ENCODE measurements at places on chromosomes 3 and 15. TPM values are rescaled to one million over a fixed set of nuclear protein-coding genes. Genes with fewer than 3 reads are reported as not detected.

DNA sequence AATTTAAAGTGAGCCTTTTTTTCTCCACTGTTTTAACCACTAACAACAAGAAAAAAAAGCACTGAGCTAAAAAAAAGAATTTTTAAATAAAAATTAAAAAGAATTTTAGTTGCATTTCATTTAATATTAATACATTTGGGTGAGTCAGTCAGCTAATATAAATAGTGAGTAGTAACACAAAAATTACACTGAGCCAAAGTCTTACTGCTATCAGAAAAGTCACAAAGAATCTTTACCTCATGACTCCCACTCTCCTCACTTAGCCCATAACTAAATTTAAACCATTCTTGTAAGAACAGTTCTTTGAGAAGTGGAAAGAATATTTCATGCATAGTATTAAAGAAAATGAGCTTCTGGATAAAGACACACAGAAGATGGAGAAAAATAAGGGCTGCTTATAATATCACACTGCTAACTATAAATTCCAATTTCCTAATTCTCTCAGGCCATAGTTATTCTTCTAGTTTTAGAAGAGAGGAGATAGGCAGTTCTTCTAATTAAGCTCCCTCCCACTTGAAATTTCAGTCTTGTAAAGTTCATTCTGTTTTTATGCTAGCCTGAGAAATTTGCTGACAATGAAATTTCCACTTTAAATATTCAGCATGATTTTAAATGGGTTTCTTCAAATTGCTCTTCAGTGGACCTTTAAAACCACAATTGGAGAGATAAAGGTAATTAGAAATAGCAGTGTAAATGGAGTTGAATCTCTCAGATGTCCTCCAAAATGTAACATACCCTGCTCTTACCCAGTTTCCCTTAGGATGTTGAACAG is 17.6 kb downstream of the SHQ1 start:
- no peak for DNase-seq

- DNase-seq: no peak
Measured at GRCh38 chr3:14946236-14946635, 1.1 kb upstream of the NR2C2 start.

DNA sequence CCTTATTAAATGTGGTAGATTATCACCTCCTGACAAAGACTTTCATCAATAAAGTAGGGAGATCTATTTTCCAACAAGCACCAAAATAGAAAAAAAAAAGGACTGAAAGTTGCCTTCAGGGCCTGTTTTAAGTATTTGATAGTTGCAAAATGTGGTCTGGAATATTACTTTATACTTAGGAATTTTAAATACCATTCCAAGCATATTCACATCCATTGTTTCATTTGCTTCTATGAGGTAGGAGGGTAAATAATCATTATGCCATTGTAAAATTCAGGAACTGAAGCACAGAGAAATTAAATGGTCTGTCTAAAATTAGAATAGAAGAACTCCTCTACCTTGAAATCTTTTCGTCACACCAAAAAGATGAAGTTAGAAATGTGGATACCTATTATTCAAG is 110.0 kb downstream of the TMCC1 start:
- DNase-seq: no peak

DNA sequence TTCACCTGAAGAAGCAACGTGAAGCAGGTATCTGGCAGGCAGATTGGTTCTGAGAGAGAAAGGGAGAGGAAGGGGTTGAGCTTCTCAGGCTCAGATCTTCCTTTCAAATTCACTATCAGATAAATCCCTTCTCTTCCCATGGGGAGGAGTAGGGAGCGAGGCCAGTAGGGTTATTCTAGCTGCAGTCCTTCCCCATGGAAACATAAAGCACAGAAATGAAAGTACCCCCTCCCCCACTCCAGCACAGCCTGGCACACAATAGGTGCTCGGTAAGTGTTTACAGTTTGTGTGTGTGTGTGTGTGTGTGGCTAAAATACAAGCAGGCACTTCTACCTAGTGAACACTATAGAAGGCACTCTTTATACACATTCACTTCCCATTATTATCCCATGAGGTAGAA is 20.8 kb upstream of the VPS8 start:
- DNase-seq: no peak

GRCh38 chr15:72599855-72600464 is 54.5 kb upstream of the GOLGA6B start:
- DNase-seq: no peak

GRCh38 chr15:78046796-78047341 is 30.6 kb downstream of the TBC1D2B start:
- no peak for DNase-seq

DNA sequence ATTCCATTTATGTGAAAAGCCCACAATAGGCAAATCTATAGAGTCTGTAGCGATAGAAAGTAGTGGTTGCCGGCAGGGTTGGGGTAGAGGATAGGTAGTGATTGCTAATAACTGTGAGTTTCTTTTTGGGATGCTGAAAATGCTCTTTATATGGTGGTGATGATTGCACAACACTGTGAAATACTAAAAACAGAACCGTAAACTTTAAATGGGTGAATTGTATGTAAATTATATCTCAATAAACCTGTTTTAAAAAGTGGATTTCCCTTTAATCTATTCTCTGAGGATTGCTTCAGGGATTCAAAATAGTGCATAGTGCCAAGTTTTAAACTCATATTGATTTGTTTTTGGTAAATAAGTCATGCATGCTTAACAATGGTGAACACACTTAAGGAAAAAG is 140.2 kb downstream of the LPP start:
- DNase-seq: no peak

GRCh38 chr3:15753056-15753710 is 44.6 kb downstream of the ANKRD28 start:
- DNase-seq: no peak

GRCh38 chr15:85681386-85681785 is 113.3 kb downstream of the KLHL25 start:
- no peak for DNase-seq

DNA sequence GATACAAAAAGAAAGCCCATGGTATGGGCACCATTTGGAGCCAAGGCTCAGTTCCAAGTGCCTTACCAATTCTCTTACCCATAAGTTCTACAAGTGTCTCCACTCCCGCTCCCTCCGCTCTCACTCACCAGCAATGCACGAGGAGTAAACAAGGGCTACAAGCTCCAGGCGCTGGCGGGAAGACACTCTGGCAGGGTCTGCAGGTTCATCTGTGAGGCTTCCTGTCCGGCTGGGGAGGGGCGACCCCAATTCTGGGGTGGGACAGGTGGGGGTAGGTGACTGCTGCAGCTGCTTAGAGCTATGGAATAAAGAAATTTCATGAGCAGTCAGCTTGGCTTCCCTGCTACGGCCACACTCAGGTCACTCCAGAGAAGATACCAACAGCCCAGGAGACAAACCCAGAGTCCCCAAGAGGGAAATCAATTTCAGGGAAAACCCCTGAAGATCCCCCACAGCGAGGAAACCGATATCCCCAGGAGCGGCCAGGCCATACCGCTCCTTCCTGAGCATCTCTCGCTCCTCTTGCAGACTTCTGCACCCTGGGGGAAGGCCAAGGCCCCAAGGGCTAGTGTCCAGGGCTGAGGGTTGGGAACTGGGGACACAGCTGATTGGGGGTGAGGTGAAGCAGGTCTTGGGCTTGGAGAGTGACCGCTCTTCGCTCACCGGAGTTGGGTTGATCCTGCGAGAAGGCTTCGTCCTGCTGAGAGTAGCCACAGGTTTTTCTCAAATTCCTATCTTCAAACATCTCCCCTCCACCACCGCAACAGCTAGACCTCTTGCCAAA is 1.4 kb downstream of the CDAN1 start:
- no peak for DNase-seq

GRCh38 chr15:92906563-92907081 is 6.5 kb downstream of the CHD2 start:
- no peak for DNase-seq

DNA sequence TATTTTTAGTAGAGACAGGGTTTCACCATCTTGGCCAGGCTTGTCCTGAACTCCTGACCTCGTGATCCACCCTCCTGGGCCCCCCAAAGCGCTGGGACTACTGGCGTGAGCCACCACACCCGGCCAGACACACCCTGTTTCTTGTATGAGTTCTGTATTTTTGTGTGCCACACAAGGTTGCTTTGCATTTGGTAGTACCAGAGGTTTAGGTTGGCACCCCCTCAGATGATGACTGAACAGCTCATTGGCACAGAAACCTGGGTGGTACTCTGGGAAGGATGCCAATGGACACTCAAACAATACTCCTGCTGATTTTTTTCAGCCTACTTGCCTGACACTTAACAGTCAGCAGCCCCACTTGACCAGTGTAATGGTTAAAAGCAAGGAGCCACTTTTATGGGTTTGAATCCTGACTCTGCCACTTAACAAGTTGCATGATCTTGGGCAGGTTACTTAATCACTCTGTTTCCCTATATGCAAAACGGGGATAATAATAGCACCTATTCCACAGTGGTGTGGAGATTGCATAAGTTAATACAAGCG is 39.2 kb upstream of the BCL2A1 start:
- DNase-seq: no peak

GRCh38 chr3:151074256-151074655 is 11.2 kb upstream of the MED12L start:
- DNase-seq: no peak

- no peak for DNase-seq
Measured at GRCh38 chr15:66864086-66864830, 162.2 kb downstream of the SMAD6 start.

DNA sequence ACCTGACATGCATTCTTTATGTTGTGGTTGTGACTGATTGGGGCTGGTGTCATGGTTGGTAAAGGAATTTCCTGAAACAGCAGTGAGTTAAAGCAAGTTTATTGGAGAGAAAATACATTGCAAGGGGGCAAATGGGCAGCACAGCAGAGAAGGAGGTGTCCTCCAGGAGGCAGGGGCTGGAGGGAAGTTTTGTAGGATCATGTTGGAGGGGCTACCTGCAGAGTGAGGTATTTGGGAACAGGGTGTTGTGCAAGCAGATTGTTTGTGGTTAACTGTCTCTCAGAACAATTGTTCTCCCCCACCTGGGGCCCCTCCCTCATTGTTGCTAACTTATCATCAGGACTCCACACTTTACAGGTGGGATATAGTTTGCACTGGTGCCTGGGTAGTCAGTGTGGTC is 196.0 kb downstream of the NSUN3 start:
- DNase-seq: no peak

DNA sequence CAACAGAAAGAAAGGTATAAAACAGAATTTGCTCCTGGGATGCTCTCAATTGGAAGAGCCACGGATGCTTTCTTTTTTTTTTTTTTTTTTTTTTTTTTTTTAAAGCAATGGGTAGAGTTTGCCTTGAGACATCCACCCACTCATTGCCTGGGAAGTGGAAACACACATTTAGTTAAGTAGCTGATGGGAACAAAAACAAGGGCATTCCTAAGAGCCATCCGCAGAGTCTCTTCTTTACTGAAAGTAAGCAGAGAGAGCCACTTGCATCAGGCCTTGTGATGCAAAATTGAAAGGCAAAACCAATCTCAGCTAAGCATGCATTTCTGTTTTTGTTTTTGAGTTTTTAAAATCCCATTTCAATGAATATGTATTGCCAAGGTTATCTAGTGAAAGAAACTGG is 787.9 kb upstream of the LMCD1 start:
- no peak for DNase-seq

GRCh38 chr3:8497582-8497981 is 4.0 kb upstream of the LMCD1 start:
- no peak for DNase-seq

GRCh38 chr3:168021737-168022450 is 73.8 kb downstream of the GOLIM4 start:
- DNase-seq: no peak

DNA sequence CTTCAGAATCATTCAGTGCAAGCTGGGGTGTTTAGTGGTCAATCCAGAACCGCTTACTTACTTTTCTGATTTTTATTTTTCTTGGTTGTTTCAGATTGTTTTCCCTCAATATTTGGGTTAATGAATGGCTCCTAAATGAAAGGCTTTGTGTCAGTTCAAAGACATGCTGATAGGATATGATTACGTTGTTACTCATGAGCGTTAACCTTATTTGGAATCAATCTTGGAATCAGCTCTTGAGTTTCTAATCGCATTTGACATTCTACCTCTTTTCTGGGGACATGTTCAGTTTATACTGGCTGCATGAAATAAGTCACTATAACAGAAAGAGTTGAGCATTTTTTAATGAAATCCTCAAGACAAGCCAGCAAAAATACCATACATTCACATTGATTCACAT is 50.2 kb downstream of the ATP11B start:
- DNase-seq: no peak

DNA sequence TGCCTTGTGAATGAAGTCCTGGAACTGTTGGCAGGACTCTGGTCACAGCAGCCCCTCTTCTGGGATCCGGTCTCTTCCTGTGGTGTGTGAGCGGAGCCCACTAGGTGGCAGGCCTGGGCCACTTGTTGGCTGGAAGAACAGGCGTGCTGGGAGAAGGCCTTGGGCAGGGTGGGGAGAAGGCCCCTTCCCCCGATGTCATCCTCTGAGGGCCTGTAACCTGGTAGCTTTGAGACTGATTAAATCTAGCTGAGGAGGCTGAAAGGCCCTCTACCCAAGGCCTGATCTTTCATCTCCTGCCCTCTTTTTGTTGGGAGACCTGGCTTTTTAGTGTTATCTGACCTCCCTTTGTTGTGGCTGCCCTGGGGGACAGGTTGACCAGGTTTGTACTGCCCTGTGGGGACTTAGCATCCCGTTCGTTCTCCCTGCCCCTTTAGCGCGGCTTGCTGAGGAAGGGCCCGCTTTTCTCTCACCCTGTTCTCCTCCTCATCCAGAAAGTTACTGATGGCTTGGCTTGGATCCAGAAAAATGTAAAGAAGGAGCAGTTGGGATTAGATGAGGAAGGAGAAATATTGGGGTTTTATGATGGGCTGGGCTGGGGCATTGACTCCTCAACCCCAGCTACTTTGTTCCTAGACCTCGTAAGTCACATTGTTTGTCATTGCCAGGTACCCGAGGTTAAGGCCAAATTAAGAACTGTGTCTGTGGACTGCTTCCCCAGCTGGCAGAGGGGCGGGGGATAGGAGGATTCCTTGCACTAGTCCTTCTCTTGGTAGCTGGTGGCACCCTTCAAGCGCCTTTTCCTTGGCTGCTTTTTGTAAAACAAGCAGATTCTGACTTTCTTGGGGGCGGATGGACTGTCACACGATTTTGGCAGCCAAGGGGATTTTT is 48.5 kb downstream of the CHCHD6 start:
- DNase-seq: peak; percentile 79

Gene OSBPL10
- polyA plus RNA-seq: 8.5 TPM

Gene TM6SF1
- polyA plus RNA-seq: 4.9 TPM

Gene GRK7
- 0.02 TPM for polyA plus RNA-seq

Gene HRG
- not detected for polyA plus RNA-seq

Gene SAXO2
- 0.55 TPM for polyA plus RNA-seq

Gene FLNB
- 190 TPM for polyA plus RNA-seq

Gene CCDC54
- not detected for polyA plus RNA-seq

Gene TRPM1
- polyA plus RNA-seq: not detected

Gene CKMT1B
- polyA plus RNA-seq: 0.08 TPM

Gene TMEM212
- not detected for polyA plus RNA-seq

Measured in ovary (tissue), 10 donors.